ENCODE measurements at places on chromosomes 12 and 14. TPM values are rescaled to one million over a fixed set of nuclear protein-coding genes. Genes with fewer than 3 reads are reported as not detected.

The DHRS2 gene
- total RNA-seq = 3.0 TPM

DNA sequence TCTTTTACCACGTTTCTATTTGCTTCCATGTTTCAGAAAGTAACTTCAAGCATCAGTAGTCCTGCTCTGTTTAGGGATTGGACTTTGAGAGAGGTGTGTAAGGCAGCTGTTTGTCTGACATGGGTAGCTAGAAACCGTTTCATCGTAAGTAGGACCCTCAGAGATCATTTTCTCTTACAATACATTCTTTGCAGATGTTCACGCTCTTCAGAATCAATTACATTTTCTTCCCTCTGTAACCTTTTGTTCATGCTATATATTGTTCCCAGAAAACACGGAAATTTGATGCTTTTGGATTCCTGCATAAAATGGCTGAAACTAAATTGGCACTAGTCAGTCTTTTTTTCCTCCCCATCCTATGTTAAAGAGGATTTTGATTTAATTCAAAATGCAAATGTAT, 62.6 kb upstream of the AEBP2 start:
- no peak for DNase-seq

GRCh38 chr12:120972870-120973543, 5.3 kb upstream of the HNF1A start:
- no peak for DNase-seq

DNA sequence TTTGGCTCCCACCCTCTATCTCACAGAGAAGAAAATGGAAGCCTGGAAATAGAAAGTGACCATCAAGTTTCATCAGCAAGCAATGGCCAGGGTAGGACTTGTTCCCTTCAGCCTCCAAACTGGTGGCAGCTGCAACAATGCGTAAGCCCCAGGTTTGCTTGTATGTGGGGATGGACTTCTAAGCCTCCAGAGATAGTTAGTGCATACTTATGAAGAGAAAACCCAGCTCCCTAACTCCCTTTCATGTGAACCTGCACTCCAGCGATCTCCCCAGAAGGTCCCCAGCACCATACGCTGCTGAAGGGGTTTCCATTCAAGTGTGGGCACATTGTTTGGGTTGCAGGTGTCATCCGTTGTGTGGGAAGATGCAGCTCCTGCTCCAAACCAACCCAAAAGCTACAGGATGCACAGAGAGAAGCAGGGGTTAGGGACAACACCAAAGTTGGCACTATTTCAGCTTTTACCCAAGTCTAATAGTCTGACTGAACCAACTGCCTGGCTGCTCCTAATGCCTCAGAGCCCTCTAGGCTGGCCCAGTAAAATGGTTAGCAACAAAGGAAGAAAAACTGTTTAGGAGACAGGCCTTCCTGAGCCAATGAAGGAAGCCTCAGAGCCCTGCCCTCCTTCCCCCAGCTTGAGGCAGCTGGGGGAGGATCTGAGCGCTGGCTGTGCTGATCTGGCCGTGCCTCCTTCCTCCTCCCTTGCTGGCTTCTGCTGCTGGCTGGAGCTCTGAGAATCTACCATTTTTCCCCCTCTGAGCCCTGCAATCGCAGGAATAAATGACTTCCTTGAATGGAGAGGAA, 12.3 kb downstream of the ZFP36L1 start:
- DNase-seq = peak; percentile 14

The KRT78 gene
- total RNA-seq = not detected

Data from CD8-positive, alpha-beta memory T cell (primary cell).